CD4-positive, alpha-beta T cell treated with Interleukin-2 at 100 ng/mL for 4 hours (primary cell): ENCODE measurements at places on chromosomes 1 and 21.

DNA sequence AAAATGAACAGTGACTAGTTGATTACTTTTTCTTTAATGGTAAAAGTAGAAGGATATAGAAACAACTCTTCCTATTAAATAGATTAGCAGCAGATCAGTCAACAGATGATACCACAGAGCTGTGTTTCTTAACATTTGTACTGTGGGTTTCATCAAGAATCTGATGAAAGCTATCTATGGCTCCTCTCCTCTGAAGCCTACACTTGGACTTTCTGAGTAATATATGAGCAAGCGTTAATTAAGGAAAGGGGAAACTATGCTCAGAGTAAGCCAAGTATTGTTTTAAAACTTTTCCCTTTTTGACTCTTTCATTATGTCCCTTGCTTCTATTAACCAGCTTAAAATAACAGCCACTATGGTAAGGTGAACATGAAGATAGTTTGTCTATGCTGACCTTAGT is 10.8 kb downstream of the ARID4B start:
- no peak for DNase-seq

- peak; percentile 70 for DNase-seq
These were observed 38.6 kb upstream of the EPS8L3 start for GRCh38 chr1:109802136-109802900.

DNA sequence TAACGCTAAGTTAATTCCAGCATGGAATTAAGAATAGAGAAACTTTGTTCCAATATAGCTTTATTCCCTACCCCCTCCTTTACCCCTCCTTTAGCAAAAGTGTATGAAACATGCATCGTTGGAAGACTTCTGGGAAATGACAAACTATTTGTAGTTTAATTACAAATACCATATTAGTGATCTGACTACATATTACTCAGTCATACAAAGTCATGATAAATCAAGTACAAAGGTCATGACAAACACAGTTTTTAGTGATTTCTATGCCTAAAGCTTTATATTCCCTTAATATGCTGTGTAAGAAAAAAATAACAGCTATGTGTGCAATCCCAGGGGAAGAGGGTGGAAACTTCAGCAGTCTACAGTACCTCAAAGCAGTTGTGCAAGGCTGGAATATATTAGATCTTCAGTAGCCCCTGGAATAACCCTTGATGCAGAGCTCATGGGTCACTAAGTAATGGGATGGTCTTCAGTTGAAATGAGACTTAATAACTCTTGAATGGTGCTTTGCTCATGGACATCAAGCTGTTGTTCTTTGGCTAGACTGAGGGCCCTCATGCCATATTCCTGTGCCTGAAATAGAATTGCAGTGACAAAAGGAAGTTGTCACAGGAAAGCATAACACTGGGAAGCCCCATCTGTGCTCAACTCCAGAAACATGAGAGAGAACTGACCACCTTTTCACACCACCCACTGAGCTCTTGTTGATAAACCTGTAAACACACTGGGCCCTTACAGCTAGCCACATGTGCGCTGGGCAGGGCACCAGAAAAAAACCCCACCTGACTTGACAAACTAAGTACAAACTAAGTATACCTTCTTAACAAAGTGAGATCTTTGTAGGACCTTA is 25.3 kb downstream of the ZMYND12 start:
- DNase-seq = no peak

- DNase-seq = no peak
These were observed 6.2 kb upstream of the LAPTM5 start for GRCh38 chr1:30763651-30764248.
